ENCODE measurements at places on chromosomes 16 and 17.
A peak's percentile ranks its signal among the peaks of the same experiment; 100 is the strongest.

DNA sequence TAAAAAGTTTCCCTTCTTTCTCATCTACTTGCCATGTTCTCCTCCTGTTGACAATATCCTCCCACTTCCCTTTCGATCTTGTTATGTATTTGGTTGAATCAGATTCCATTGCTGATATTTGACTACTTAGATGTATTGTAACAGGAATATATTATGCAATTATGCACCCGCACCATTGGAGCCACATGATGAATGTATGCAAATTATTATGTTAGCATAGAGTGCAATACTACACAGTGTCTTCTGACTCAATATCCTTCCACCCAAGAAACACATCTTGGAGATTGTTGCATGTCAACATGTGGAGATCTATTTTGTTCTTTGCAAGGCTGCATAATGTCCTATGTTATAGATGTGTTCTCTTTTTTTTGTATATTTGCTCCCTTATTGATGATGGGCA is 219.2 kb upstream of the RBFOX1 start:
- no peak for DNase-seq

- no peak for DNase-seq
Observed at GRCh38 chr17:81511554-81511803, 1.1 kb downstream of the ACTG1 start.

DNA sequence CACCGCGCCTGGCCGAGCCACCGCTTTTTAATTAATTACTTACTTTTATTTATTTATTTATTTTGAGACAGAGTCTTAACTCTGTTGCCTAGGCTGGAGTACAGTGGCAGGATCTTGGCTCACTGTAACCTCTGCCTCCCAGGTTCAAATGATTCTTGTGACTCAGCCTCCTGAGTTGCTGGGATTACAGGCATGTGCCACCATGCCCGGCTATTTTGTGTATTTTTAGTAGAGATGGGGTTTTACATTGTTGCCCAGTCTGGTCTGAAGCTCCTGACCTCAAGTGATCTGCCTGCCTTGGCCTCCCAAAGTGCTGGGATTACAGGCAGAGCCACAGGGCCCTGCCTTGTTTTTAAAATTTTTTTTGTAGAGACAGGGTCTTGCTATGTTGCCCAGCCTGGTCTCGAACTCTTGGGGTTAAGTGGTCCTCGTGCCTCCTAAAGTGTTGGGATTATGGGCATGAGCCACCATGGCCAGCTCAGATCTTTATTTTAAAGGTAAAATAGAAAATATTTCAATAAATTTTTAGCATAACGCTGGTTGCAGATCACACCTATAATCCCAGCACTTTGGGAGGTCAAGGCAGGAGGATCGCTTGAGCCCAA is 18.3 kb upstream of the NUDT16L1 start:
- no peak for DNase-seq

DNA sequence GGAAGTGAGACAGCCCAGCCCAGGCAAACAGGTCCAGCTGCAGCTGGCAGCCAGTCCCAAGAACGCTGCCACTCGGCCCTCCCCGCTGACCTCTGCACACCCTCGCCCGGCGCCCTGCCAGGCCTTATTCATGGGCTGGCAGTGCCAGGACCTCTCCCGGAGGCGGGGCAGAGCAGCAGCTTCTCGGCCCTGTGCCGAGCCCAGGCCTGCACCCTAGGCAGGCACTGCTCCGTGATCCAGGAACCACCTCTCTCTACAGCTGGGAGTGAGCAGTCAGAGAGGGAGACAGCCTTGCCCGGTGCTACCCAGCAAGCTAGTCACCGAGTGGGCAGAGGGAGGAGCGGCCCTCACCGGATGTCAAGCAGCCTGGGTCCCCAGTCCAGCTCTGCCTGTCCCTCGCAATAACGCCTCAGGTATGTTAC is 79.9 kb upstream of the CBX4 start:
- DNase-seq = no peak

GRCh38 chr16:6125483-6126259 is 1028.1 kb upstream of the EEF2KMT start:
- DNase-seq = no peak

DNA sequence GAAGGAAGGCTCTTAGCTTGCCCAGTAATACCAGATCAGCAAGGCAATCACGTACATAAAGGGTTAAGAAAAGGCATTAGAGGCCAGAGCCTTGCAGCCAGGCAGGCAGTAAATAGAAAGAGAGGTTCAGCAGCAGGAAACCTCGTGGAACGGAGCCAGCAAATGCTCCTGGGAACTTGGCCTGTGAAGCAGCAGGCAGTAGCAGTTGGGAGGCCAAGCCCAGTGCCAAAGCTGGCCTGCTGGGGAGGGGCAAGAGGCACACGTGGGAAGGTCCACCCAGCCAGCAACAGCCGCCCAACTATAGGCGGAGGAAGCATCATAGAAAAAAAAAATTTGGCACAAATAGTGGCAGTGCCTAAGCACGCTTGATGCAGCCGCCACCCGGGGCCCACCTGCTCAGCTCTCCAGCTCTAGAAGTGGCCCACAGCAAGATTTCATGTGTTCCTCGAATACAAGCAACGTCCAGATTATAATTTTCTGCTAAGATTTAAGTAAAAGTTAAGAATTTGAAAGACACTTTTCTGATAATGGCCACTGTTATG is 2339.5 kb downstream of the TP53TG3F start:
- no peak for DNase-seq

DNA sequence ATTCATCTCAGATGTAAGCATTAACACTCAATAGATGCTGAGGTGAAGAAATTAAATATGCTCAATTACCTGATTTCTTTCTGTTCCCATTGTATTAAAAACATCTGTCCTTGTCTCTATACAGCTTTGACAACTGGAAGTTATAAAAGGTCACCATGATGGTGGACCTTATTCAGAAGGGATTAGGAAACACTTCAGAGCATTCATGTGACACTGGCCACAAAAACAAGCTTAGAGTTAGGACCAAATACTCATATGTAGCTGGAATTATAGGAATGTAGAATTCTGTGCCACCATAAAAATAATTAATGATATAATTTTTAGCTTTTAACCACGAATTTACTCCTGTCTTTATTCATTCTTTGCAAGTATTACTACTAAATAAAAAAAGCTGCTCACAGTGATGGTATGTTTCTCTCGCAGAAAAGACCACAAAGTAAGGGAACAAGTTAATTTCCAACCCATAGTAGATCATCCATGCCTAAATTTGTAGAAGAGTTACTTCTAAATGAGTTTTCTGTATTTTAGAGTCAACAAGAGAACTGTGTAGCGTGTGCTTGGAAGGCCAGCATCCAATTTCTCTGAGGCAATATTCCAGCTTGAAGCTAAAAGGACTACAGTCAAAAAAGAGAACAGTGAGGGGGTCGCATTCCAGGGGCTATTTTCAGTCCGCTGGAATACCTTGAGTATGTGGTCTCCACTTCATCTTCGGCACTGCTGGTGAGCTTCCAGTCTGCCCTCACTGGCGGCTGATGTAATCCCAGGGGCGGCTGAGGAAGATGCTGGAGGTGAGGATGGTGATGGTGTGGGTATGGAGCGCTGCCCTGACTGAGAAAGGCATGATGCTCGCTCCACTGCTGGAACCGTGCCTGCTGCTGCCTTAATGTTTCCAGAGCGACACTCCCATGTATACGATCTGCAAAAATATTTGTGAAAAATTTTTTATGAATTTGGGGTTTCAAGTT is 63.7 kb downstream of the CACNG1 start:
- no peak for DNase-seq

DNA sequence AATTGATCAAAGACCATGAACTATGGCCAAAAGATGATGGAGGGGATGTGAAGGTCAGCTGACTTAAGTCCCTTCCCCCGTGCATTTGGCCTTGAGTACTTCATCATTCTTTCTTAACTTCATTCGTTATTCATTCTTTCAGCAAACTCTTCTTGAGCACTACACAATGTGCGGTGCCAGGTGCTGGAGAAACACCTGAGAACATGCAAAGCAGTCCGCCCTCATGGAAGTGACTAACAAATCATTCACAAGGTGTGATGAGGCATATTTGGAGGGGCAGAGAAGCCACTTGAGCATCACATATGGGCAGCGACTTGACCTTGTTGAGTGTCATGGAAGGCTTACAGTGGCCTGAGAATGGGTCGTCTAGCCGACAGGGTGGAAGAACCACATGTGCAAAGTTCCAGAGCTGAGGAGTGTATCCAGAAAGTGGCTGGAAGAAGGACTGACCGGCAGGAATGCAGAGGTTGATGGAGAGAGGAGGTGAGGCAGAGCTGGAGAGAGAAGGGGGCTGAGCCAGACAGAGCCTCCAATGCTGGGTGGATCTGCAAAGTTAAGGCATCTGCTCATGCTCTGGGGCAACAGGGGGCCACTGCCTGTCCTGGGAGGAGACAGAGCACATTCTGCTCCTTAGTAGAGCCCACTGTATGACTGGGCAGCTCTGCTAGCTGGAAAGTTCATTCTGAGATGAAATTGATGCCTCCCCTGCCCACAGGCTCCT is 25.1 kb upstream of the EIF1 start:
- no peak for DNase-seq

DNA sequence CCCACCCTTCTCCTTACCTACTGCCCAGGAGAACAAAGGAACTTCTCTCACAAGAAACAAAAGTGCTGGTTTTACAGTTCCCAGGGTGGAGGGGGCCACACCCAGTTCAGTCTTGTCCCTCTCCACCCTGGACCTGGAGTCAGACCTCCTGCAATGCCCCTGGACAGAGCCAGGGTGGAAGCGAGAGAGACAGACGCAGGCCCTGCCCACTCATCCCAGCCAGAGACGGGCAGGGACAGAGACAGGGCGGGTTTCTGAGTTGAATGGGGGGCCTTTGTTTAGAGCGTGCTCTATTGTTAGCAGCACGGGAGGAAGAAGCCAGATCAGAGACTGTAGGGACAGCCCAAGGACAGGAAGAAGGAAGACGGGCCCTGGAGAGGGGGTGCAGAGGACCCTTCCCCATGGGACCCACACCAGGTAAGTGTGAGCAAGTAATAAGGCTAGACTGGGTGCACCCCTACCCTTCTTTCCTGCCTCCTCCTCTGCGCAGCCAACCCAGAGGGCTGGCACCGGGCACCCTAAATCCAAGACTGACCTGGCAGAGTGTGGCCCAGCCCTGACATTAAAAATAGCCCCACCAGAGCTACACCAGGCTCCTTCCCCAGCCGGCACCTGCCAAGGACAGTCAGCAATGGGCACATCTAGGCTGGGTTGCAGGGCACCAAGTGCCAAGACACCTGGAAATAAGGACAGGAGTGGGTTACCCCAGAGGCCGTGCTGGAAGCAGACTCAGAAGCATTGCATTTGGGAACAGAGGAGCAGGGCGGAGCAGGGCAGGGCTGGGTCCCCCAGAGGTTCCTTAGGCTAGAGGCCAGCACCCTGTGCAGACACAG is 10.9 kb downstream of the JUP start:
- DNase-seq = no peak

- DNase-seq = no peak
Observed at GRCh38 chr17:65495122-65496055, 66.1 kb downstream of the AXIN2 start.

GRCh38 chr16:15515992-15516391 is 81.6 kb downstream of the BMERB1 start:
- DNase-seq = no peak

- peak; percentile 69 for DNase-seq
Observed at GRCh38 chr17:81519284-81520020, 6.9 kb upstream of the ACTG1 start.

GRCh38 chr16:28879841-28880588 is 1.7 kb downstream of the ATP2A1 start:
- peak; percentile 83 for DNase-seq

DNA sequence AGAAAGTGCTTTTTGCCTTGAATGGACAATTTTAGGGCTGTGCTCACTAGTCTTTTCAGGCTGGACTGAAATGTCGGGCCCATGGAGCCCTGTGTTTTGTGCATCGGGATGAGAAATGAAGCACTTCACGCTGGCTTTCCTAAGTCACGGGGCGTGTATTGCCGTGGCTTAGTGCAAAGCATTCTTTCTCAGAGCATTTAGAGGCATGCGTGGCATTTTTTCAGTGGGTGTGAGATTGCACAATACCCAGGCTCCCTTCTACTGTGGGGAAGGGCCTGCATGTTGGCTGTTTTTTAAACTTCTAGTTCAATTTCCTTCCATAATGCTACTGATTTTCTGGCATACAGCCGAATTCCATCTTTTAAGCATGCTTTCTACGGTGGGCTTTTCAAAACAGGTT is 12.6 kb upstream of the POLR3E start:
- DNase-seq = no peak

DNA sequence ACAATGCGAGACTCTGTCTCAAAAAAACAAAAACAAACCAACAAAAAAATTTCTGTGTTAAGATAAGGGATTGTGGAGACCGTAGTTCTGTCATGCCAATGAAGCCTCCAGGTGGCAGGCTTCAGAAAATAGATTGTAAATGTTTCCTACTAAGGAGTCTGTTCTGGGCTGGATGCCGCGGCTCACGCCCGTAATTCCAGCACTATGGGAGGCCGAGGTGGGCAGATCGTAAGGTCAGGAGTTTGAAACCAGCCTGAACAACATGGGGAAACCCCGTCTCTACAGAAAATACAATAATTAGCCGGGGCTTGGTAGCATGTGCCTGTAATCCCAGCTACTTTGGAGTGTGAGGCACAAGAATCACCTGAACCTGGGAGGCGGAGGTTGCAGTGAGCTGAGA is 4.4 kb upstream of the SNX29 start:
- no peak for DNase-seq

GRCh38 chr17:42202696-42203095 is 8.4 kb upstream of the GHDC start:
- no peak for DNase-seq

GRCh38 chr16:16996827-16997226 is 473.9 kb downstream of the XYLT1 start:
- DNase-seq = no peak

DNA sequence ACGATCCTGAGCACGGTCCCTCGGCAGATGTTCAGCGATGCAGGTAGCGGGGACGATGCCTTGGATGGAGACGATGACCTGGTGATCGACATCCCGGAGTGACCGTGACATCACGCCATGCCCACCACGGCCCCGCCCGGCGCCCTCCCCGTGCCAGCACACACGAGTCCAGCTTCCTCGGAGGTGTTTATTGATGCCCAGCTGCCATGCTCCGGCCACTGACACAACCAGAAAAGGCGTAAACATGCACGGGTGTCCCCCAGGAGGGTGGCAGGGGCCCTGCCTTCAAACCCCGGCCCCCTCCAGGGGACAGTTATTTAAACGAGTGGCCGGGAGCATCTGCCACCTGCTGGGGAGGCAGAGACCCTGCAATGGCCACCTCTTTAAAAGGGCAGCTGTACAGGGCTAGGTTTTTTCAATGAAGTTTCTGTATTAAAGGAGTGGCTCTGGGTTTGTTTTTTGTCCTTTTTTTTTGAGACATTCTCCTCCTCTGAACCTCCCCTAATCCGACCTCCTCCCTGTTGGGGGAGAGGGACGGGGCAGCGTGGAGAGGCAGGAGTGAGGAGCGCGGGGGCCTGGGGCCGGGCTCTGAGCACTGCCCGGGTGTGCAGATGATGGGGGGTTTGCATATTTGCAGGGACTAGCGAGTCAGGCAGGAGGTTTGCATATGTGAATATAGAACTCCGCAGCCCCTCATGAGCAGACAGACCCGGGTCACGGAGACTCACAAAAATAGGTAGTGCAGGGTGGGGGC is 5.3 kb downstream of the DOC2A start:
- no peak for DNase-seq

GRCh38 chr17:57875290-57876022 is 25.6 kb upstream of the MRPS23 start:
- DNase-seq = no peak
